Vagina (tissue), 2 donors: ENCODE measurements at places on chromosomes 13 and 19. TPM values are rescaled to one million over a fixed set of nuclear protein-coding genes. Genes with fewer than 3 reads are reported as not detected.

The AZU1 gene
- total RNA-seq, result not detected

The RNASEH2B gene
- total RNA-seq, result 72.9 TPM

The C1QTNF9B gene
- total RNA-seq, result not detected

The ZNF560 gene
- 0.49 TPM for total RNA-seq

The PRR22 gene
- total RNA-seq, result 0.98 TPM

- no peaks in the 10 kb centered on the region for H3K4me1 ChIP-seq
- H3K36me3 ChIP-seq, result no peaks in the 10 kb centered on the region
- no peak for DNase-seq
- H3K4me3 ChIP-seq, result no peak overlapping the region
- H3K27me3 ChIP-seq, result no peaks in the 10 kb centered on the region
Observed at GRCh38 chr13:60754211-60755090, 357.4 kb downstream of the TDRD3 start.

GRCh38 chr19:42053037-42053935 is 16.7 kb downstream of the GRIK5 start:
- peaks cover 11% of the 10 kb centered on the region for H3K4me1 ChIP-seq
- no peaks in the 10 kb centered on the region for H3K27me3 ChIP-seq
- H3K36me3 ChIP-seq, result no peaks in the 10 kb centered on the region
- no peak overlapping the region for H3K4me3 ChIP-seq

GRCh38 chr13:24630851-24631620 is 49.2 kb upstream of the ATP12A start:
- no peaks in the 10 kb centered on the region for H3K27me3 ChIP-seq
- no peaks in the 10 kb centered on the region for H3K4me1 ChIP-seq
- no peak overlapping the region for H3K4me3 ChIP-seq
